ENCODE measurements at places on chromosomes 16 and 17. TPM values are rescaled to one million over a fixed set of nuclear protein-coding genes. Genes with fewer than 3 reads are reported as not detected.

Gene HIC1
- 7.5 TPM for total RNA-seq

Gene CSH2
- not detected for total RNA-seq

Gene ABCA3
- total RNA-seq, result 0.32 TPM

Gene TSEN54
- total RNA-seq, result 22.8 TPM

Gene MYO19
- total RNA-seq, result 63.0 TPM

Gene SERPINF2
- 0.40 TPM for total RNA-seq

DNA sequence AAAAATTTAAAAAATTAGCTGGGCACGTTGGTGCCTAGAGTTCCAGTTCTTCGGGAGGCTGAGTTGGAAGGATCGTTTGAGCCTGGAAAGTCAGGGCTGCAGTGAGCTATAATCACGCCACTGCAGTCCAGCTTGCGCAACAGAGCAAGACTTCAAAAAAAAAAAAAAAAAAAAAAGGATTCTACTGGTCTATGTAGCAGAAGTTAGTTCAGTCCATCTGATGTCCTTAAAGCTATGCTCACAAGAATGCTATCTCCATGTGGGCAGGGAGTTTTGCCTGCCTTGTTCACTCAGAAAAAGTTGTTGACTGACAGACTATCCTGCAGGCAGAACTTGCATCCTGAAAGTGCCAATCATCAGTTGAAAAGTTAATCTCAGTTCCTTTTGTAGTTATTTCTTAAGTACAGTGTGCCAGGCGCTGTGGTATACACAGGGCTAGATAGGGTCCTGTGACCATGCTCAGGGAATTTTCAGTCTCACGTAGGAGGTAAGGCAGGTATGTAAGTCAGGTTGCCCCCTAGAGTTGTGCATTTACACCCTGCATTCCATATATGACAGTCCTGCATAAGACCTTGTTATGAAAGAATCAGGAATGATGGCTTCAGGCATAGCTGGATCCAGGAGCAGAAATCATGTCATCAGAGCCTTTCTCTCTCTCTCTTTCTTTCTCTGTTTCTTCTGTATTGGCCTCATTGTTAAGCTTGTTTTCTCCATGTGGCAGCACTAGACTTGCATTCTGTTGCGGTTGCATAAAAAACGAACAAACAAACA, 7.6 kb downstream of the SYT17 start:
- no peak for DNase-seq

GRCh38 chr16:89456419-89456959, 33.9 kb downstream of the ANKRD11 start:
- no peak for DNase-seq

DNA sequence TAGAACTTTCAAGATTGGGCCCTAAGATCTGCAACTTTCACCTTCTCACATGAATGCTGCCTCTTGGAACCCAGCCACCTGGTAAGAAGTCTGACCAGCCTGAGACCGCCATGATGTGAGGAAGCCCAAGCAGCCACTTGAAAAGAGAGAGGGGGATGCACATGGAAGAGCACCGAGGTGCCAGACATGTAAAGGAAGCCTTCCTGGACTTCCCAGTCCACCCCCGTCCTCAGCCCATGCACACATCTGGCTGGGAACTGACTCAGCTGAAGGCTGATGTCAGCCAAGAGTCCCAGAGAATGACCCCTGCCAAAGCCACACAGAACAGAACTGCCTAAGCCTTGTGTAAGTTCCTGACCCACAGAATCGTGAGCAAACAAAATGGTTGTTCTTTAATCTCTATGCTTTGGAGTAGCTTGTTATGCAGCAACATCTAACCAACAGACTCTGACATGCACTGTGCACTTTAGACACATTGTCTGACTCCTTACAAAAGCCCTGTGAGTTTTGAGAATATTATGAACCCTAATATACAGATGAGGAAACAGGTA, 86.7 kb downstream of the RMI2 start:
- DNase-seq, result no peak

DNA sequence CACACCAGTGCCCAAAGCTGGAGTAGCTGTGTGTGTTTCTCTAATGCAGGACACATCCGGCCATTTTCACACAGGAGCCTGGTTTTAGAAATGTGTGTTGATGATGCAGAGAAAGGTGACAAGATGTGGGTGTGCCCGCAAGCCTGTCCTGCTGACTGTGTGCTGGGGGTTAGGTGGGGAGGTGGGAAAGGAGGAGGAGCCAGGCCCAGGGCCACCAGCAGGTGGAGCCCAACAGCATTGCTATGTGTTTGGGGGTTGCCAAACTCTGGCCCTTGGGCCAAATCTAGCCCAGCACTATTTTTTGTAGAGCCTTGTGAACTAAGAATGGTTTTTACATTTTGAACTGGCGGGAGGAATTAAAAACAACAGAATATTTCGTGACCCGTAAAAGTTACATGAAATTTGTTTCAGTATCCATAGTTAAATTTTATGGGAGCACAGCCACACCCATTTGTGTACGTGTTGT, 61.7 kb upstream of the LGALS9 start:
- DNase-seq, result no peak

GRCh38 chr17:63042256-63042812, 76.3 kb downstream of the TANC2 start:
- DNase-seq, result peak; percentile 30

- DNase-seq, result no peak
Observed at GRCh38 chr16:78402833-78403232, 303.4 kb downstream of the WWOX start.

- no peak for DNase-seq
Observed at GRCh38 chr17:36214918-36215317, 4.1 kb downstream of the CCL4L2 start.

DNA sequence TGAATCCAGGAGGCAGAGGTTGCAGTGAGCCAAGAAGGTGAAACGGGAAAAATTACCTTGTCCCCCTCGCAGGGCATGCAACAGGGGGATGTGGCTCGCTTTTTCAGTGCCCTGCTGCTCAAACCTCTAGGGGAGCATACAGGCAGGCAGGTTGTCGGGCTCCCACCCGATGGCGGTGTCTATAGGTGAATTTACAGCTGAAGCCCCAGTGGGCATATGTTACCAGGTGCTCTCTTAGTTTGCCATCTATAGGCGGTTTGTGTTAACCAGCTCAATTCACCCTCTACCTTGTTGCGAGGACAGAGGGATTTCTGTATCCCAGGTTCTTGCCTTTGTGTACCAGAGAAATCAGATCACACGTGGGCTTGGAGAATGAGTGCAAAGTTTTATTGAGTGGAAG, 48.9 kb downstream of the IQCK start:
- no peak for DNase-seq

DNA sequence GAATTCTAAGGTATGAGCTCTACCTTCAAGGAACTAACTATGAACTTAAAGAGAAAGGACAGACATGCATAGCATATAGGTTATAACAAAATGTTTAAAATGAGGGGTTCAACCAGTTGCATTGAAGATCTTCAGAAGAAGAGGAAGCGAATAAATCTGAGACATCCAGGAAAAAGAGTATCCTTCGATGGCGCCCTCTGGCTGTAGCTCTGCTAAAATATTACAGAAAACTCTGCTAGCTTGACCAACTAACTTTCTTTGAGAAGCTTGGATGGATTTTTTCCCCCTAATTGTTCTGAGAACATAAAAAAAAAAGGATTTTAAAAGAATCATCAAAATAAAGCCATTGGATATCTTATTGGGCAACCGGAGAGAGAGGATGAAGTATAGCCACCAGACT, 659.9 kb upstream of the SOX9 start:
- peak; percentile 46 for DNase-seq

DNA sequence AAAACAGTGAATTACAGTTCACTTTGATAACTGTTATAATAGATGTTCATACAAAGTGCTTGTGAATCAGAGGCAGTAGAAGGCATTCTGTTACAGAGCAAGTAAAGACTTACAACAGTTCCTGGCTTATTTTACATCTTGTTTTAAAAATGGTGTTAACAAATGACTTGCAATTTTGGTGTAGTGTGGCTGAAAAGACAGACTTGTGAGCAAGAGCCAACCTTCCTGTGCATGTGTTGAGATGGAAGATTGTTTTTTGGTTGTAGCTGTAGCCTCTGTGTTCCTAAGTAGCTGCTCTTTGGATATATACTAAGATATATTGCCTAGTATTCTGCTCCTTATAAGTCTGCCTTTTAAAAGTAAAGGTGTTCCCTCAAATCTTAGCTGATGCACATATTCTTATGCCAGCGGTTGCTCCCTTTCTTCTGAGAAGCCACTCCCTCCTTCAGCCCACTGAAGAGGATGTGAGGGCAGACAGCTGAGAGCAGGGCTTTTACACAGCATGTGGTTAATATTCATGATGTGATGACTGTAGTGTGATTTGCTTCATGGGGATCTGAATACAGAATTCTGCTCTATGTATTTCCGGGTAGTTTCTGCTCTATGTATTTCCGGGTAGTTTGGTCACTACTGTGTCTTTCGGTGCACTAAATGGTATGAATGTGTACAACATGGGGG, 182.3 kb downstream of the PHKB start:
- DNase-seq, result peak; percentile 32
